ENCODE measurements at places on chromosomes 11 and 22.
A peak's percentile ranks its signal among the peaks of the same experiment; 100 is the strongest.

- no peak for DNase-seq
These were observed 127.4 kb downstream of the LARGE1 start for GRCh38 chr22:33792832-33793231.

DNA sequence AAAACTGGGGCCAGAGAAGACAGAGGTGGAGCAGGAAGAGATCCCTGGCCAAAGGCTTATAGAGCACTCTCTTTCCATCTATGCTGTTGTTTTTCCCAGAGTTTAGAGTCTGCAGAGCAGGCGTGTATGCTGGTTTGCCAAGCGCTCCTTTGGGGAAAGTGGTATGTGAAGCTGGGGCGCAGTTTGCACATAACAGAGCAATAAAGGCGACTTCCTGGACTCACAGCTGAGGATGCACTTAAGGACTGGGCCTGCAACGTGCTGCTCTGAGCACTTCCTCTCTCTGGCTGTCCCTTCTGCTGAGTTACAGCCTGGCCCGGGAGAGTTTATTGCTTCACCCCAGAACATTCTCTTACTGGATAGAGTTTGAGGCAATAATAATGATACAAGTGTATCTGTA lies 41.7 kb downstream of the THAP12 start:
- no peak for DNase-seq

DNA sequence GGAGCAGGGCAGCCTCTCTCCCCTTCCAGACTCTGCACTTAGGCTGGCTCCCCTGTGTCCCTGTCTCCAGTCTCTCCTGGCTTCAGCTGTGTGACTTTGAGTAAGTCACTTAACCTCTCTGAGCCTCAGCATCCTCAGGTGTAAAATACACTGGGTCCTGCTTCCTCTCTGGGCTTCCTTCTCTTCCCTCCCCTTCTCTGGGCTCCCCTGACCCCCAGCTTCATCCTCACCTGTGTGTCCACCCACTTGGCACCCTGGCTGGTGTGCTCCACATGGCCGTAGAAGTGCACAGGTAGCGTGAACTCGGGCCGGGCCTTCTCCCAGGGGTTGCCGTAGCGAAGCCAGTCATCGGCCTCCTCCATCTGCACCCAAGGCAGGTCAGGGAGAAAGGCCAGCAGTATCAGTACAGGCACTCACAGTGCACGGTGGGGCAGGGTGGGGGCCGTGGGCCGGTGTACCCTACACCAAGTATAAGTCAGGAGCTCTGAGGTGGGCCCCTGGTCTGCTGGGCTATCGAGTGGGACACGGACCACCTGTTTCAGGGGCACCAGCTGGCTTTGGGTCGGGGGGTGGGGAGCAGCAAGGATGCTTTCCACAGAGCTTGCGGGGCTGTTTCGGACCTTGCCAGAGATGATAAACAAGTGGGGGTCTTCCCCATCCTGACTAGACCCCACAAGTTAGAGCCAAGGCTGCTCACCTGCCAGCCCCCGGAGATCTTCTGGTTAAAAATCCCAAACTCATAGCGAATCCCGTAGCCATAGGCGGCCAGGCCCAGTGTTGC lies 2.0 kb downstream of the PYGM start:
- no peak for DNase-seq

DNA sequence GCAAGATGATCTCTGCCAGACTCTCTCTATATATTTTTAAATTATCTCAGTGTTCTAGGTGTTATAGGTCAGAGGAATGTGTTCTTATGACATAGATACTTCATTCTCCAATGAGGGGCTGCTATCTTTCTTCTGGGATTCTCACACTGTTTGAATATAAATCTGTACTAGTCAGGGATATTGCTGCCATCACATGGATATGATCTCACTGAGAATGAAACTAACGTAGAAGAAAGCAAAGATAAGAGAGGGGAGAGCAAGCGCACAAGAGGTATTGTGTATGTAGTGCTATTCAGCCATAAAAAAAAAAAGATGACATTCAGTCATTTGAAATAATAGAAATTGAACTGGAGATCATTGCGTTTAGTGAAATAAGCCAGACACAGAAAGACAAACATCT lies 42.2 kb upstream of the SLC36A4 start:
- DNase-seq, result no peak

GRCh38 chr11:110762590-110762989 lies 50.4 kb upstream of the ARHGAP20 start:
- DNase-seq, result no peak

- DNase-seq, result no peak
These were observed 304.2 kb downstream of the KCNA4 start for GRCh38 chr11:29712616-29713015.

- DNase-seq, result no peak
These were observed 19.4 kb downstream of the SNU13 start for GRCh38 chr22:41668971-41669911.

- no peak for DNase-seq
These were observed 132.1 kb downstream of the OSBP2 start for GRCh38 chr22:30826670-30827355.

DNA sequence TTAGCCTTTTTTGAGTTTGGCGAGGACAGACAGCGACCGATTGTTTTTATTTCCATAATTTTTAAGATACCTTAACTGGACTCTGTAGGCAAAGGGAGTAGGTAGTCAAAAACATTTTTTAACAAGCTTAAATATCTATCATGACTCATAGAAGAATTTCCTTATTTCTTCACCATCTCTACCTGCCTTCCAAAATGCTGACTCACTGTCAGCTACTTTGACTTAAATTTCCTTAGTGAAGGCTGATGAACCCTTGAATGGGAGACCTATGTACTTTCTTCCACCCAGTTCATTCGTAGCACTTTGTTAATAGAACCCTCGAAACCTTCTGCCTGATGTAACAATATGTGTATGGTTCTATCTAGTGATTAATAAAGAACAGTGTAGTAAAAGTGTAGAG lies 1.1 kb upstream of the MTMR2 start:
- DNase-seq, result peak; percentile 3

- no peak for DNase-seq
These were observed 162.9 kb upstream of the B3GAT1 start for GRCh38 chr11:134574947-134575346.

- DNase-seq, result no peak
These were observed 131.6 kb downstream of the MN1 start for GRCh38 chr22:27669798-27670599.

- no peak for DNase-seq
These were observed 11.7 kb downstream of the TMEM258 start for GRCh38 chr11:61780581-61781162.

DNA sequence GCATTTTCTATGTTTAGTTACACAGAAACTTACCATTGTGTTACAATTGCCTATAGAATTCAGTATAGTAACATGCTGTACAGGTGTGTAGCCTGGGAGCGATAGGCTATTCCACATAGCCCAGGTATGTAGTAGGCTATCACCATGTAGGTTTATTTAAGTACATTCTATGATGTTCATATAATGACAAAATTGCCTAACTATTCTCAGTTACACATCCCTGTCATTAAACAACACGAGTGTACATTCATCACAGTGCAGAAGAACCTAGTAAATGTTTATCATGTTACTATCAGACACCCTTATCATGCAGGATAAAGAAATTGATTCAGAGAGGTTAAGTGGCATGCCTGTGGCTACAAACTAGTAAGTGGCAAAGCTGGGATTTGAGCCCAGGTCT lies 28.4 kb upstream of the BMAL1 start:
- no peak for DNase-seq

DNA sequence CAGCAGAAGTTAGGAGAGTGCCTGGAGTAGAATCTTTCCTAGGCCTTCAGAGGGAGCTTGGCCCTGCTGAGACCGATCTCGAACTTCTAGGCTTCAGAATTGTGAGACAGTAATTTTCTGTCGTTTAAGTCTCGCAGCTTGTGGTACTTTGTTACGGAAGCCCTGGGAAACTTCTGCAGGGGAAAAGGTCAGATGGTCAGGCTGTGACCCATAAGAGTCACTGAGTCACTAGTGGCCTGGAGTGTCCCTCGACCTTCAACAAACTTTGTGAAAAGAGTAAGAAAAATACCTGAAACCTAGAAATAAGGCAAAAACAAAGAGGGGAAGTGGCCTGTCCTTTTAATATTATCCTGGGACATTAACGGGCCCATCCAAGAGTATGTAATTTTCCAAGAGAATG lies 34.6 kb downstream of the CSNK2A3 start:
- DNase-seq, result no peak

- DNase-seq, result no peak
These were observed 310.2 kb downstream of the DDX10 start for GRCh38 chr11:108975026-108975425.

DNA sequence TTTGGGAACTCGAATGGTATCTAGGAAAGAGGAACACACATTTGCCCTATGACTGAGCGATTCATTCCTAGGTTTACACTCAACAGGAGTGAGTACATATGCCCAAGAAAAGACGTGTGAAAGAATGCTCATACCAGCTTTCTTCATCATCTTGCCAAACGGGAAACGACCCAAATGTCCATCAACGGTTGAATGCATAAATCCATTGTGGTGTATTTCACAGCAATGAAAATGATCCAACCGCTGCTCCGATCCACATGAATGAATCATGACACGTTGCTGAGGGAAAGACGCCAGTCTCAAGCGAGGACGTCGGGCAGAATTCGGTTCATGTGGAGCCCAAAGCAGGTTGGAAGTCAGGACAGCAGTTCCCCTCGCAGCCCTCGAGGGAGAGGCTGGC lies 71.5 kb downstream of the CYTH4 start:
- no peak for DNase-seq

DNA sequence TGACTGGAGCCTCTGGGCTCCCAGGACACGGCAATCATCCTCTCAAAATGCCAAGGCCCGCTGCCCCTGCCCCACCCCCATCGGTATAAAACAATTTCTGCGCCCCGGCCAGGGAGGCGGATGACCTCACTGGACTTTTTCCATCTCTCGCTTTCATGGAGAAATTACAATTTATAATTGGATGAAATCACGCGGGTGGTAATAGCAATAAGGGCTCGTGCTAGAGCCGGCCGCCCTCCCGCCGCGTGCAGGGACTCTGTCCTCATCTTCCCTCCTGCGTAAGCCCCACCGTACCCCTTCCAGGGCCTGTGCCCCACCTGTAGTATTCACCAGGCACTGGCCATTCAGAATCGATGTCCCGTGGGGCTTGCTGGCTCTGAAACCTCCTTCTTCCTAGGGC lies 64.5 kb downstream of the MACROD1 start:
- no peak for DNase-seq

DNA sequence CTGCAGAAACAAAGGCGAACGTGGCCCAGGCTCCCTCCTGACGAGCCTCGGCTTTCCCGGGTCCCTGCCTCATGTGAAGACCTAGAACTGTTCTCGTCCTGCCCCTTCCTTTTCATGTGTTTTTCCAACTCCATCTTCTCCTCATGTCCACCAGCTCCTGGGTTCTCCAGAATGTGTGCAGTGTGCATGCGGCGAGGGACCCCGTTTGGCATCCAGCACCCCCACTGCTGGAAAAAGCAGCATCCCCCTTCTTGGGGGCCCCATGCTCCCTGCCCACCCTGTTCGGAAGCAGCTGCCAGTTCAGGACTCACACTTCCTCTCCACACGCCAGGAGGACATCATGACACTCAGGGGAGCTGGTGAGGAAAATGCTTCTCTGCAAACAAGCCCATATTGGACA lies 313.5 kb downstream of the BRD1 start:
- DNase-seq, result no peak

- no peak for DNase-seq
These were observed 1351.1 kb downstream of the BRD1 start for GRCh38 chr22:48476577-48476976.

GRCh38 chr11:17673951-17674350 lies 45.4 kb upstream of the MYOD1 start:
- no peak for DNase-seq

Data from NCI-H82 (cell line).